Urinary bladder (tissue), 4 donors: ENCODE measurements at places on chromosomes 2 and 18. TPM values are rescaled to one million over a fixed set of nuclear protein-coding genes. Genes with fewer than 3 reads are reported as not detected.

- no peak for DNase-seq
Observed at GRCh38 chr18:21134895-21135294, 23.3 kb upstream of the ROCK1 start.

DNA sequence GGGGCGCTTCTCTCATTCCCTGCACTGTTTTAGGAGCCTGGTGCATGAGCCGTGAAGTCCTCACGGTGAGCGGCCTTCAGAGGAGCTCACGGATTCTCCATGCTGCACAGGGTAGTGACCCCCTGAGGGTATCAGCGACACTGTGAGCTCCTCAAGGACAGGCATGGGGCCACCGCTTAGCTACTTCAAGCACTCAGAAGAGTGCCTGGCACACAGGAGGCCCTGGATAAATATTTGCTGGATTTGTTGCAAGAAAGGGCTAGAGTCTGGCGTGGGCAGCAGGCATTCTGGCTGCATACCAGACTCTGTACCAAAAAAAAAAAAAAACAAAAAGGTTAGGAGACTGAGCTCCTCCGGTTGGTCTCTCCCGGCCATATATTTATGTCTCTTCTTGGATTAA lies 5.7 kb upstream of the MBP start:
- no peak for DNase-seq

- no peak for DNase-seq
Observed at GRCh38 chr2:59779571-59779970, 773.9 kb downstream of the BCL11A start.

DNA sequence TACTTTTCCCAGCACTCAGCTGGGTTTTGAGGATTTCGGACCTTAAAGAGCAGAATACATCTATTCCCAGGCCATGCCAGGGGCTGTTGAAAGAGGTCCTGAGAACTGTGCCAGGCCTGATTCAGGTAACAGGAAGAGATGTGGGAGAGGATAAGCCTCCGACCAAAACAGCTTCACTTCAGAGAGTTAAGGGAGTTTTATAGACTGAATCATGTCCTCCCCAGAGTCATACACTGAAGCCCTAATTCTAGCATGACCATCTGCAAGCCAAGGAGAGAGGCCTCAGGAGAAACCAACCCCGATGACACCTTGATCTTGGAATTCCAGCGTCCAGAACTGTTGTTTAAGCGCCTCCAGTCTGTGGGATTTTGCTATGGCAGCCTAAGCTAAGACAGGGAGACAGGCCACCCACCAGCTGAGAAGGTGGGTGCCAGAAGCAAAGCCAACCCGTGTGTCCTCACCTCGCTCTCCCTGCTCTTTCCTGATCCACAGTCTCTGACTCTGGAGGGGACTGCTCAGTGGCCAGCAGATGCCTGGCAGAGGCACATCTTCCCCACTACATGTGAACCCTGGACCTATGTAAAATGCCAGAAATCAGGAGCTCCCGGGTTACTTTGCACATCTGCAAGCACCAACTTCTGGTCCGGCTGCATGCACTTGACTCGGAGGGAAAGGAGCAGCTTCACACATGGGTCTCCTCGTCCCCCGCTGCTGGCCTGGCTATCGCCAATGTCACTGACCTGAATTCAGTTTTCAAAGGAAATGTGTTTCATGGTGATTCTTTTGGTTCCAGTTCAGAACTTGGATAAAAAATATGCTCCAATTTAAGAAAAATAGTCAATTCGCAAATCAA lies 116.8 kb upstream of the EPC2 start:
- DNase-seq: no peak

- no peak for DNase-seq
Observed at GRCh38 chr2:20697322-20697934, 30.5 kb downstream of the GDF7 start.

DNA sequence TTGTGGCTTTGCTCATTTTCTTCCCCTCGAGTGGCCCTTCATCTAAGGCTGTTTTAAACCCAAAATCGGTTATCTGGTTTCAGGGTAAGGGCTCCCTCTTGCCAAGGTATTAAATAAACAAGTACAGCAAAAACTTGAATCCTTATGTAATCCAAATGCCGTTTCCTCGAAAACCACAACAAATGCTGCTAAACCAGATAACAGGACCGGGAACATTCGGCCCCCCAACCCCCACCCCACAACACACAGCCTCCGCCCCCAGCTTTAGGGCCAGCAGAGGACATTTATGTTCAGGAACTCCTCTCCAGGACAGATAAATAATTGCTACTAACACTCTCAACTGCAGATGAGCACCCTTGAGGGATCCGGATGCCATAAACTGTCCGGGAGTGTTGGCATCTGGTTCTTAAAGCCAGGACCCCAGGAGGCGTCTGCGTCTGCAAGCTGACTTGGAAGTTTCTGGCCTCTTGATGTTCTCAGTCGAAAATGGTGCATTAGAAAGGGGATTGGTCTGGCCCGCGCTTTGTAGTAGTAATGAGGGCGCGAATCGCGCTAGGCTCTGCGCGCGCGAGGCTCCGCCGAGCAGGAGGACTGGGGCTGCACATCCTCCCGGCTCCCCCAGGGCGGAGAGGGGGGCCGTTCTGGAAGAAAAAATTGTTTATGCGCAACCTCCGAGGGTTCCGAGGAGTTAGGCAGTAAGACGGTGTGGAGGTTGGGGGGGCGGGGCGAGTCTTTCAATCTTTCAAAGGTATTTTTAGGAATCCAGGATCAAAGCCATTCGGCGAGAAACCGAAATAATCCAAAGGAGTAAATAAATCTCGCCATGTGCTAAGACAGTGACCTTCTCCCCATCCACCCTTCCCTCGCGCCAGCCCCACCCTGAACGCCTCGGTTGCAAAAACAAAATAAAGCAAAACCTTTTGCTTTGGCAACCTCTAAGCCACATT lies 3.9 kb upstream of the ID2 start:
- peak; percentile 85 for DNase-seq

DNA sequence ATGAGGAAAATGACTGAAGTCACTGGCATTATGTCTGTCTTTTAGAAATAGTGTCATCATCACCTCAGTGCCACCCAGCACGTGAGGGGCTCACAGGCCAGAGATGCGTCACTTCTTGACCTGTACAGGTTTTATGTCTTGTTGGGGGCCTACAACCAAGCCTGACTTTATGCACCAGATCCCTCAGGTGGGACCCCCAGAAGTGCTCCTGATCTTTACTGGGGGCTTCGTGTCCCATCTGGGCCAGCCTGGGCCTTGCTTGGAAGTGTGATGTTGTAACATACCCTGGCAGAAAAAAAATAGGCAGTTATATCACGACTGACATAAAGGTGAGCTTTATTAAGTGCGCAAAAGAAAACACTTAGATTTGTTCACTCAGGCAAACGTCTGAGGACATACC lies 21.5 kb upstream of the GNAL start:
- no peak for DNase-seq

- no peak for DNase-seq
Observed at GRCh38 chr2:132253496-132254305, 91.9 kb upstream of the ANKRD30BL start.

DNA sequence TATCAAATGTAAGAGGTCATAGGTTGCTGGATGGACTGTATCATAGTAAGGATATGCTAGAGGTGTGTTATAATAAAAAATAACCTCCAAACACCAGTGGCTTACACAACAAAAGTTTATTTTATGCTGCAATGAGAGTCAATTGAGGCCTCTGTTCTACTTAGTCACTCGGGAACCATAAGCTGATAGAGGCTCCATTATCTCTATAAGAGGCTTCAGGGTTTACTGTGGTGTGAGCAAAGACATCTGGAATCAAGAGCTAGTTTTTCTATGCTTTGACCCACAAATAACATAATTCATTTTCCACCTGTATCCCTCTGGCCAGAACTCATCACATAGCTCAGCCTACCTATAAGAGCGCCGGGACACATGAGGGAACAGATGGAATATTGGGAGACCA lies 47.5 kb upstream of the NEMP2 start:
- DNase-seq: no peak

GRCh38 chr2:68727683-68728375 lies 6.8 kb upstream of the ARHGAP25 start:
- no peak for DNase-seq

DNA sequence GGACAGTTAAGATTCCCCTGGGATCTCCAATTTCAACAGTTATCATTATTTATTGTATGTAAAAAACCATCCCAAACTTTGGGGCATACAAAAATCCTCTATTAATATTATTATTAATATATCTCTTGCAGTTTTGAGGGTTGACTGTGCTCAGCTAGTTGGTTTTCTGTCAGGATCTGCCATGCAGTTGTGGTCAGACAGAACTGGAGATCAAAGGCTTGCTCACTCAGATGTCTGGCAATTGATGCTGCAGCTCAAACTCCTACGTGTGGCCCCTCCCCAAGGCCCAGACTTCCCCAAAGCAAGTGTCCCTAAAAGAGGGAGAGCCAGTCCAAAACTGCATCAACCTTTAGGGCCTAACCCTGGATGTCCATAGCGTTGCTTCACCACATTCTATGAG lies 204.7 kb downstream of the TTC32 start:
- no peak for DNase-seq

DNA sequence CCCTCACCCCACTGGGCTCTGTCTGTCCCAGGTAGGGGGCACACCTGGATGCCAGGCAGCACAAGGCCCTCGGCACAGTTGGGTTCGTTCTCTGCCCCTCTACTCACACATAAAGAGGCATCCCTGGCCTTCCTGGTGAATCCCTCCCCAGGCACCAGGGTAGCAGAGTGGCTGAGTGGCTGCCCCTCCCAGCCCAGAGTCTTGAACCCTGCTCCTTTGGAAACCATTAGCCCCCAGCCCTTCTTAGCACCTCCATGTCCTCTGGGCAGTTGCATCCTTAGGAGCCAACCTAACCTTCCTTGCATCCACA lies 2.0 kb downstream of the GPC1 start:
- no peak for DNase-seq

DNA sequence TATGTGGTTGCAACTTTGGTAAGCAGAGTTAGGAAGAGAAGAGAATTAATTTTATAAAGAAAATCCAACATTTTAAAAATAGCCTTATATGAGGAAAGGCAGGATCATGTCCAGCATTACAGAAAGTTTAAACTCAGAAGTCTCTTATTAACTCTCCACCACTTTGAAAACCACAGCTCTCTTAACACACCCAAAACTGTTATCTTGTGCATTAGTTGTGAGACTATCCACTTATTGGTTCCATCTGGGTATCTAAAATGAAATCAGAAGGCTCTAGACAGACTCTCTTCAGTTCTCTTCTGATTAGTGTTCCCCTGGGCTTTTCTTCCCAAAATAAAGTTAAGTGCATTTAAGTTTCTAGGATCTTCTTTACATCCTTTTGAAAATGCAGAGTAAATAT lies 251.5 kb downstream of the TXNL1 start:
- no peak for DNase-seq

The ABCB11 gene
- 0.11 TPM for total RNA-seq

The ZBTB7C gene
- total RNA-seq: 8.6 TPM

The NEMP2 gene
- total RNA-seq: 15.0 TPM

The POTEI gene
- 0.05 TPM for total RNA-seq

The MC2R gene
- total RNA-seq: not detected

The CCDC148 gene
- total RNA-seq: 5.3 TPM

The STAMBP gene
- total RNA-seq: 30.4 TPM

The LIMS3 gene
- 13.5 TPM for total RNA-seq

The KCTD1 gene
- total RNA-seq: 12.1 TPM

The RGPD3 gene
- 1.6 TPM for total RNA-seq
